NCI-H1694 (cell line): ENCODE measurements at places on chromosomes 1 and 21.

DNA sequence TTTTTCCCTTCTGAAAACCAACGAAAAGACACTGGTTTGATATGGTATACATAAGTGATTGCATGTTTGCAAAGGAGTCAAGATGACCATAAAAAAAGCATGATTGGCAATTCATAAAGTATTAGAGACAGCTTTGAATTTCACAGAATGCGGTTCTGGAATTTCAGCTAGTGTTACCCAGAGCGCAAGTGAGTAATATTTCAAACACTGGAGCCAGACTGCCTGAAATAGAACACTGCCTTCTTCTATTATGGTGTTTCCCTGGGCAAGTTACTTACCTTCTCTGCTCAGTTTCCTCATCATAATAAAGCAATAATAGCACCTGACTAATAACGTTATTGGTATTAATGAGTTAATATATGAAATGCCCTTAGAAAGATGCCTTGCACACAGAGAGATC is 54.7 kb downstream of the NEGR1 start:
- DNase-seq = no peak

DNA sequence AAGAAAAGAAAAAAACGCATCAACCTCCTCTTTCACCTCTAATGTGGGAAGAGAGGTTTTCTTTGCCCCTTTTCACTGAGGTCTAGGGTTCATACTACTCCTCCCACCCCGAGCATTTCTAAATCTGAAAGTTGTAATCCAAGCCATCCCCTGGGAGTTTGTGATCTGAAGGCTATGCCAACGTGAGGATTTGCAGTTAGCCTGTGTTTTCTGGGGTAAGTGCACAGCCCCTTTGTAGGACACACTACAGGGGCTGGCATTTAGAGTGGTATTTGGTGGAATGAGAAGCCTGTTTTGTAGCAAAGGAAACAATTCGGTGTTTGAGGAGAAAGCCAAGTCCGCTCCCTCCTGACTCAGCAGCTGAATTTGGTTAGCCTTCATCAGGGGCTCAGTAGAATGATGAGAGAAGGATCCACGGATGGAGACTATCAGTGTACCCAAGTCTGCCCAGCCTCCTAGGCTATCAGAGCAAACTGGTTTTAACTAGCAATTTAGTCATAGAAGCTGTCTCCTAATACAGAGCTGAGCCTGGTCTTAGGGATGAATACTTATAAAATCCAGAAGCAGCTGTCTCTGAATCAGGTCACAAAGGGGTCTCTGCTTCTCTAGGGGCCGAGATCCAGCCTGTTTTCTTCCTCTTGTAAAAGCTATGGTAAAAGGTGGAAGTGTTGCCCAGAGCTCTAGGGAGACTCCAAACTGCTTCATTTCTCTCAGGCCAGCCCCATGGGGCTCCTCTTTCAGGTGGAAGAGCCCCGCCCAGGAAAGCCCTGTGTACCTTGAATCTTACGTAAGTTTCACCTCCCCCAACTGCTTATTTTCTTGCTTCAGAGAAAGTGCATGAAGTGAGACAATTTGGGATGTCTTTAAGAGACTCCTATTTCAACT is 2.1 kb downstream of the PCP4L1 start:
- DNase-seq = no peak

DNA sequence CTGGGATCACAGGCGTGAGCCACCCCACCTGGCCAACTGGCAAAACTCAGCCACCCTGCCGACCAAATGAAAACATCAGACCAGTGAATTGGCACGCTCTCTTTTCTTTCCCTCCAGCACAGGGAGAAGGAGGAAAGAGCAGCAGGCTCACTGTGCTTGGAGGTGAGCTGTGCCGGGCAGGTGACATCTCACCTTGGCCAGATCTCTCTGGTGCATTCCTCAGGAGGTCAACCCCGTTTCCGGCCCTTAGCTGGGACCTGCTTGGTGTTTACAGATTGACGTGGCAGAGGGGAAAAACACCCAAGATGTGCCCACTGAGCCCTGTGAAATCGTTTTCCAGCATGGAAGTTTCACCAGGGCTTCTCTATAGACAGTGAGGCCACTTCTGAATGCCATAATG is 45.1 kb downstream of the TMEM51 start:
- no peak for DNase-seq

DNA sequence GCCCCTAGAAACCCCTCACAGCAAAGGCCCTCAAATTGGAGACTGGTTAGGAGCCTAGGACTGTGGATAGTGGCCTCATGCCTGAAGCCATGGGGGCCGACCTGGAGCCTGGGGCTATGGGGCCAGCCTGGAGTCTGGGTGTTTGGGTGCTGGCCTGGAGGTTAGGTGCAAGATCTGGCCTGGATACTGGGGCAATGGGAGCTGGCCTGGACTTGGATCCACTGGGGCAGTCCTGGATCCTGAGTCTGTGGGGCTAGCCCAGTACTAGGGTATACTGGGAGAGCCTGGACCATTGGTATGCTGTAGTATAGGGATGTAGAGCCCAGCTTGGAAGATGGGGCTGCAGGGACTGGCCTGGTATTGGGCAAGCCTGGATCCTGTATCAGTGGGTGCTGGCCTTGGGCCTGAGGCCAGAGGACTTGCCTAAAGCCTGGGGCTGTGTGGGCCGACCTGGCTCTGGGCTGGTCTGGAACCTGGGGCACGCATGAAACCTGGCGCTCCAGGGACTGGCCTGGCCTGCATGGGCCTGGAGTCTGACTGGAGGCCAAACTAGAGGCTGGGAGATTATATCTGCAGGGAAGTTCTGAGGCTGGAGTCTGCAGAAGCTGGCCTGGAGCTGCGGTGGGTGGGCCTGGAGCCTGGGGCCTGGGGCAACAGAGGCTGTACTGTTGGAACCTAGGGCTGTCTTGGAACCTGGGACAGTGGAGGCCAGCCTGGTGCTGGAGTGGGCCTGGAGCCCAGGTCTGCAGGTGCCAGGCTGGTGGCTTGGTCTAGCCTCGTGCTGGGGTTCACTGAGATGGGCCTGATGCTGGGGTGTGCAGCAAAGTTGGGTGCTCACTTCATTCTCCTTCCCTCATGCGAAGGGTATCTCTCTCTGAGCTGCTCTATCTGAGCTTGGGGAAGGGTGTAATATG is 12.6 kb upstream of the DENND1B start:
- no peak for DNase-seq

GRCh38 chr1:244384066-244384465 is 67.6 kb downstream of the ADSS2 start:
- DNase-seq = no peak

DNA sequence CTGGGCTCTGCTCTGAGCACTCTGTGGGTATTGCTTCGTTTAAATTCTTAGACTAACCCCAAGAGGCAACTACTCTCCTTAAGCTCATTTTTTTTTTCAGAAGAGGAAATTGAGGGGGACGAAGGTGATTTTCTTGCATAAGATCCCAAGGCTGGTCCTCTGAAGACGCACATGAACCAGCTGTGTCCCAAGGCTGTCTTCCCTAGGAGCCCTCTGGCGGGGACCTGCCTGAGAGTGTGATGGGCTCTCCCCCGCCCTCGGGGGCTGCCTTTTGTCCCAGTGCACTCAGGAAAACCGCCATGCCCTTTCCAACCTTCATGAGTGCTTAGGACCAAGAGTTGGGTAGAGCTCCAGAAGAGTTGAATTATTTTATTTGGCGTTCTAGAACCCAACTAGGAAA is 21.7 kb downstream of the UMODL1 start:
- DNase-seq = no peak

GRCh38 chr21:45040157-45040711 is 34.1 kb upstream of the ADARB1 start:
- no peak for DNase-seq

DNA sequence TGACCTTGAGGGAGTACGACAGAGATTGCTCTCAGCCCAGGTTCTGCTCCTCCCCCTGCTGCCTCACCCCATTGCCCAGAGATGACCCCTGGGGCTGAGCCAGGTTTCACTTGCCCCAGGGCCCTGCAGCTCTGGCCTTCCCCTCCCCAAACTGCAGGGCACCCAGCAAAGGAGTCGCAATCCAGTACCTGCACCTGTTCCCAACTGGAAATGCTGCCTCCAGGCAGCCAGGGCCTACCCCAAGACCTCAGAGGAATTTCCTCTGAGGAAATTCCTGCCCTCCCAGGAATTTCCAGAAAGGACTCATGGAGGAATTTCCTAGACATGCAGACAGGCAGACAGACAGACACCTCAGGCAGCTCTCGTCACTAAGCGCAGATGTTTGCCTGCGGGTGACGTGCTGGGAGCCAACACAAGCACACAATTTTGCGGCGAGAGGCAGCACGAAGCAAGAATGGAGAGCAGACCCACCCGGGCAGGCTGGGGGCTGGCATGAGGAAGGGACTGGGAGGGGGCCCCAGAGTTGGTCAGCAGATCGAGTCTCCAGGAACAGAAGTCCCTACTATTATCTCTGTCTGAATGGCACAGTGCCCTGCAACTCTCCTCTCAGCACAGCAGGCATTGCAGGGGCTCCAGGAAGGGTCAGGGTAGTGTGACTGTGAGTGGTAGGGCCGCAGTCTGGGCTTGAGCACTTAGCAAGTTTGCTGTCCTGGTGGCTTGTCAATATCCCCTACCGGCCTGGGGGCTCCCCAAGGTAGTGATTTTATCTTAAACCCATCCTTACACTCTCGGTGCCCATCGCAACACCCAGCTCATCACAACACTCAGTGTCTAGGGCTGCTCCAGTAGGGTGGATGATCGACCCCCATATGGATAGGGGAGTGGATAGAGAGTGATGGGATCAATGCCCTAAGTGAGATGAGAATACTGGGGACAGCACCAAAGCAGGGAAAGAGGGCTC is 2.9 kb upstream of the EFNA1 start:
- no peak for DNase-seq

DNA sequence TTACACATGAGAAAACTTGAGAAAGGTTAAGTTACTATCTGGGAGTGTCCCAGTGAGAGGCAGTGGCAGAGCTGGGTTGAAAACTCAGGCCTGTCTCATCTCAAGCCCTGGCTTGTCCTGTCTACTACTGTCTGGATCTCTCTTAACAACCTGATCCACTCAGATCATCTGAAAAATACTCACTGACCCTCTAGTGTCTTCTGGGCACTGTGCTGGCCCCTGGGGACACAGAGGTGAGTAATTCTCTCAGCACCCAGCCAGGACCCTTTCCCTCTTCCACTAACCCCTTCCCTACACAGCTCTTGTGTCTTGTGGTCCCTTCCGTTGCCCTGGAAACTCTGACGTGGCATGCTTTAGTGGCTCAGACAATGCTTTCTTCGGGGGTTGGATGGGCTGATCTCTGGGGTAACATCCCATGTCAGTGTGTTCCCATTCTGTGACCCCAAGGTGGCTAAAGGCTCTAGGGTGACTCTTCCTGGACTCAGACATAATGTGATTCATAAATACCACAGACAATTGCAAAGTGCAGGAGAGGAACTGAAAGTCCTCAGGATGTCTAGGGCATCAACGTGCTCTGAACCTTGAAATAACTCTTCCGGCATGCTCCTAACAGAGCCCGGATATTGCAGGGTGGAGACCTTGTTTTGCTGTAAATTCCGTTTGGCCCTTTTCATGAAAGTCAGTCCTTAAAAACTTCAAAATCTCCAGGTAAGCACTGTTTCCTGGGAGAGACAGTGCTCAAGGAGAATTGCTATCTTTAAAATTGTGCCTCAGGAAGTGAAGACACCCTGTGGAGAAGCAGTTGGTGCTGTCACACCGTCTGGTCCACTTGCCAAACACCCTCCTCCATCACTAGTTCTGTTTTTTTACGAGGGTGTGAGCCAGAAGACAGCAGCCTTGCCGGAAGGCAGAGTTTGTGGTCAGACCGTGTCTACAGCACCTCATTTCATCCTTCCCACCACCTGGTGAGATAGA is 4.0 kb downstream of the SHISAL2A start:
- DNase-seq = no peak

DNA sequence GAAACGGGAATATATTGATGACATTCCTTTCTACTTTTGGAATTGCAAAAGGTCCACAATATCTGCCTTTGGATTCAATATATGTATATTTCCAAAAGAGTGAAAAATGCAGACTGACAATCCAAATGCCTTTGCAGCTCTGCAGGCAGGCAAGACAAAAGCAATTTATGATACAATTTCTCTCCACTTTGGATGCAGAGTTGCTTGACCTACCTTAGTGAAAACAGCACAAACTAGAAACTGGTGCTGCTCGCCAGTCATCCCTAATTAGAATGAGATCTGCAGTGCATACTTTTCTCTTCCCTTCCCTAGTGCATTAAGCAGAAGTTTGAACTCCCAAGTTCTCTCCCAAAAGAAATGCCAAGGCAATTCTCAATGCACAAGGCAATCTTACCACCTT is 56.8 kb downstream of the KIAA0319L start:
- no peak for DNase-seq

GRCh38 chr1:24948079-24948827 is 18.2 kb upstream of the RUNX3 start:
- no peak for DNase-seq
